ENCODE measurements at places on chromosomes 7 and 10.

DNA sequence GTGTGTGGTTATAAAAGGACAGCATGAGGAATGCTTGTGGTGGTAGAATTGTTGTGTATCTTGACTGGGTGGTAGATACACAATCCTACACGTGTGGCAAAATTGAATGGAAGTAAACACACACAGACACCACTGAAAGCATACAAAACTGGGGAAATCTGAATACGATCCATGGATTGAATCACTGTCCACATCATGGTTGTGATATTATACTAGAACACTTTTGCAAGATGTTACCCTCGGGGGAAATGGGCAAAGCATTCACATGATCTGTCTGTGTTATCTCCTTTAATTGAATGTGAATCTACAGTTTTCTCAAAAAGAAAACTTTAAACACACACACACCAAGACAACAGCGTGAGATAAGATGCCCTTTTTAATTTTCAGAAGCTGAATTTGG lies 165.2 kb upstream of the CELF2 start:
- DNase-seq = no peak

GRCh38 chr10:70381471-70382421 lies 679 bp downstream of the LRRC20 start:
- peak; percentile 21 for DNase-seq

DNA sequence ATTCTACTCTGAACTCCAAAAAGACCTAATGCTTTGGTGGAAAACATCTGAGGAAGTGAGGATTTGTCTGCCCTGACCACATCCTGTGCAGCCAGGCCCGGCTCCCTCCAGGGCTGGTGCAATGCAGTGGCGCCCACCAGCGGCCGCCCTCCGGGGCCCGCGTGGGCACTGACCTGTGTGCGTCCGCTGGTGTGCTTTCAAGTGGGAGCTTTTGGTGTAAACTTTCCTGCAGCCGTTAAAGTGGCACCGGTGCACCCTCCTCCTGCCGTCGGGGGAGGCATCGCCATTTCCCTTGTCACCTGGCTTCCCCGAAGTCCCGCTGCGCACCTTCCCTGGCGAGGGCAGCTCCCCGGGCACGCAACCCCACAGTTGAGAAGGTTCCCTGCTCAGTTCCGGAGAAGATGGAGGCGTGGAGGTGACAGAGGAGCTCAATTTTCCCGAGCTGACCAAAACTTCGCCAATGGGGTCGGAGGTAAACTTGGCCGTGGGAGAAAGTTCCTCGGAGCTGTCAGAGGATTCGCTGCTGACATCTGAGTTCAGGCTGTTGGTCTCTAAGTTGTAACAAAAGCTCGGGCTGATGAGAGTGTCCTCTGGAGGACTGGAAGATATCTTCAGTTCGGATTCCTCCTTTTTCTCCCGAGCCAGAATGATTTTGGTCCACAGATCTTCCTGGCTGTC lies 3.4 kb downstream of the KLF6 start:
- peak; percentile 55 for DNase-seq

DNA sequence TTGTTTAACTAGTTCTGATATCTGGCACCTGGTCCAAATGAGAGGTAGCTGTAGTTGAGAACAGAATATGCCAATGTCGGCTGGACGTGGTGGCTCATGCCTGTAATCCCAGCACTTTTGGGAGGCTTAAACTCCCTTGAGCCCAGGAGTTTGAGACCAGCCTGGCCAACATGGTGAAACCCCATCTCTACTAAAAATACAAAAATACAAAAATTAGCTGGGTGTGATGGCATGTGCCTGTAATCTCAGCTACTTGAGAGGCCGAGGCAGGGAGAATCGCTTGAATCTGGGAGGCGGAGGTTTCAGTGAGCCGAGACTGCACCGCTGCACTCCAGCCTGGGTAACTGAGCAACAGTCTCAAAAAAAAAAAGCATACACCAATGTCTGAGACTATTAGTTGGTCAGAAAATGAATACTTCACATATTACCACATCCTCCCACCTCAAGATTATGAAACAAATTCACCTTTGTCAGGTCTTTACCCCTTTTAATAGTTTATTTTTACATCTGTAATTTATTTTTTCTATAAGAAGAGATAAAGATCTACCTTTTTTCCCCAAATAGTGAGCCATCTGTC lies 38.8 kb downstream of the EPC1 start:
- DNase-seq = no peak

- DNase-seq = no peak
Measured at GRCh38 chr7:101171442-101171837, 6.1 kb upstream of the VGF start.

DNA sequence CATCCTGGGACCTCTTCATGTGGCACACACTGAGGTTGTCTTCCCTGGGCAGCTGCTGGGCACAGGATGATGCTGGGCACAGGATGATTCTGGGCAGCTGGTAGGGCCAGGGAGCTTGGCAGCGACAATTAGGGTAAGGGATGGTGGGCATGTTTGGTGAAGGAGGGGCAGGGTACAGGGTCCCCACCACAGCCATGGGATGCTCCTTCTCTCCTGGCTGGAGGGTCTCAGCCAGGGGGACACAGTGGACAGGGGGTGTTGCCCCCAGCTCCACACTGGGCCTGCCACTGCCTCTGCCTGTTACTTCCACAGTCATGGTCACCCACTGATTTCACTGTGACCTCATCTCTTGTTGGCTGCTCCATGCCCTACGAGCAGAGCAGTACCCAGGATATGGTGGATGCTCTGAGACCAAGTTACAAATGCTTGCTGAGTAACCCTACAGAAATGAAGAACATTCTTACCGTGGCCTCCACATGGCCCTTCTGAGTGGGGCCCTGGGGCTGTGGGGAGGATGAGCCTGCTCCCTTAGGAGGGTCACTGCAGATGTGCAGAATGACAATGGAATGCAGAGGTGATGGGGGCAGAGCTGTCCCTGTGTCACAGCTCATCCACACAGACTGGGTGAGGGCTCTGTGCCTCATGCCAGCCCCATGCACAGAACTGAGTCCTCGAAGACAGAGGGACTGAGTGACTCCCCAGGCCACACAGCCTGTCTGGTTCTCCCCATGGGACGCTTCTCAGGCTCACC lies 28.4 kb upstream of the RET start:
- DNase-seq = no peak

DNA sequence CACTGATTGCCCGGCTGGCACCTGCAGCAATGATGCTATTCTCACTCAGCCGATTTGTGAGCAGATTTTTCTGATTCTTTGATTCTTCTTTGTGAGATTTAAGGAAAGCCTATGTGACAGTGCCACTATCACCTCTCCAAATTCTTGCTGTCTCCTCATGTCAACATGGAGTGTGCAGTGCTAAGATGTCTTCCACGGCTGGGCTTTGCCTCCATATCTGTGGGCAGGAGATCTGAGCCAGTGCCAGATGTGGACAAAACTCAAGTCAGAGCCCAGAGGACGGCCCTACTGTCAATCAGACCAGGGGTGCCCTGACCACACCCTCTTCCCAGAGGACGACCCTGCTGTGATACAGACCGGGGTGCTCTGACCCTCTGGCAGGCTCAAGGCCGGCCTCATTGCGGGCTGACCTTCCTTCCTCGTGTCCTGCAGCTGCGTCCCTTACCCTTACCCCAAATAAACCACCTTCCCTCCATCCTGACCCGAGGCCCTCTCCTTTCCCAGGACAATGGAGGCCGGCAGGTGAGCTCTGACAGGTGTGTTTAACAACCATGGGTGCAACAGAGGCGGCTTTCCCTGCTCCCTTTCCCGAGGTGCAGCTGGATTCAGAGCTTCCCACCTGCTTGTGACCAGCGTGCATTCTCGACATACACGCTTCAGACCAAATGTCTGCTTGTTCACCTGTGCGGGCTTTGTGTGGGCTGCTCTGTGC lies 221.4 kb downstream of the ADARB2 start:
- no peak for DNase-seq

GRCh38 chr7:50416527-50417182 lies 33.5 kb downstream of the FIGNL1 start:
- no peak for DNase-seq

DNA sequence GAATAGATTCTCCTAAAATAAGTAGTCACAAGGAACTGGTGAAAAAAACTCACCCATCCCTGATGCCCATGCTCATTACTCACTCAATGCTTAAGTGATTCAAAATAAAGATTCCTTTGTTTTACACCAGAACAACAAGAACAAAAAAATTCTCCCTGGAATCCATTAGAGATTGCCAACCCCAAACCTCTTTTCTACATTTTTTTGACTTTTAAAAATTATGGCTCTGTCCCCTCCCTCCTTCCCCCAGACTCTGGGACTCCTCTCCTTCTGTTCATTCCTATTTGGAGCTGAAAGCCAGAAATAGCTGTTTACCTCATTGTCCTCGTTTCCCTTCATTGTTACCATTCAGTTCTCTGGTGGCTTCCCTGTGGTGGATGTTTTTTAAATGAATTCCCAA lies 63.2 kb upstream of the FHIP2A start:
- no peak for DNase-seq

DNA sequence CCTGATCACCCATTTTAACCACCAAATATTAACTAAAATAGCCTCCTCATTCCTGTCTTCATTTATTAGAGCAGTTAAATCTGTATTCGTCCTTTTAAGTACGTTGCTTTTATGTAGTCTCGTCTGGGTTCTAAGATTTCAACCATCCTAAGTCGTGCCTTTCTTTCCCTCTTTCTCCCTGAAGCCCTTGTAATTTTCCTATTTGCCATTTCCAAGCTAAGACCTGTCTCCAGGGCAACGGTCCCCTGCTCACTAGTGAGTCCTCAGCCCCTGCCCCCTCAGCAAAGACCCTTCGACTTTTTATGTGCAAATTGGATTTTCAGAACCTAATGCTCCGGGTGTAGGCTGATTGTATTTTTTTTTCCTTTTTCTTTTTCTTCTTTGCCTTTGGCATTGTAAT lies 16.1 kb upstream of the MEST start:
- DNase-seq = no peak

- DNase-seq = no peak
Measured at GRCh38 chr7:112566442-112567324, 85.9 kb downstream of the LSMEM1 start.

- no peak for DNase-seq
Measured at GRCh38 chr10:70809011-70809611, 6.6 kb upstream of the SGPL1 start.

- DNase-seq = no peak
Measured at GRCh38 chr10:125192005-125192404, 31.6 kb upstream of the CTBP2 start.

GRCh38 chr10:78171633-78172400 lies 138.2 kb downstream of the RPS24 start:
- DNase-seq = no peak

DNA sequence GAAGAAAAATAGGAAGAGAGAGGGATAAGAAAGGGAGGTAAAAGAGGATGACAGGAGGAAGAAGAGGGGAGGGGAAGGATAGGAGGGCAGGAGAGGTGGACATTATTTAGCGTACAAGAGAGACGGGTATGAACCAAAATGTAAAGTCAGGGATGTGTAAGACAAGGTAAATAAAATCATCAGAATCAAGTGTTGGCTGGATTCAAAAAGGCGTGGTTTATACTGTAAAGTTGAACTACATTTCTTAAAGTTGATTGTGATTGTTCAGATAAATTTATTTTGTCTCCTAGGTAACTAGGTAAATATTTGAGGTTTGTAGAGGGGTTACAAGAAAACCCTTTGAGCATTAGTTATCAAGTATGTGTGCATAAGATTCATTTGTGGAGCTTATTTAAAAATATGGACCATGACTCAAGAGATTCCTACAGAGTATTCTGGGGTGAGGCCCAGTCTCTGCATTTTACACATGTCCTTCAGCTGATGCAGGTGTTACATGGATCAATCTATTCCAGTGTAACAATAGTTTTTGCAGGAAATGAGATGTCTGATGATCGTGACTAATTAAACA lies 512.1 kb upstream of the MBL2 start:
- no peak for DNase-seq

DNA sequence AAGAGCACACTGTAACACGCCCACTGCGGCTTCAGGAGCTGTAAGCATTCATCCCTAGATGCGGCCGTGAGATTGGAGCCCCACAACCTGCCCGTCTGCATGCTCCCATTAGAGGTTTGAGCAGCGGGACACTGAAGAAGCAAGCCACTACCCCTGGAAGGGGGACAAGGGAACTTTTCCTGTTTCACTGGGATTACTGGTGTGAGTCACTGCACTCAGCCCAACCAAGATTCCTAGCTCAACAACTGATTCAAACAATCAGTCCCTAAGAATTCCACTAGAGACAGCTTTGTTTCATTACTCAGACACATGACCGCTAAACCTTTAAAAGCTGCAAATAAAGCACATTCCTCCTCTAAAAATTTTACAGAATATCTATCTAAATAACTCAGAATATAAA lies 69.8 kb downstream of the ORC5 start:
- DNase-seq = no peak

- DNase-seq = peak; percentile 40
Measured at GRCh38 chr7:128387216-128388144, 22.3 kb downstream of the IMPDH1 start.

DNA sequence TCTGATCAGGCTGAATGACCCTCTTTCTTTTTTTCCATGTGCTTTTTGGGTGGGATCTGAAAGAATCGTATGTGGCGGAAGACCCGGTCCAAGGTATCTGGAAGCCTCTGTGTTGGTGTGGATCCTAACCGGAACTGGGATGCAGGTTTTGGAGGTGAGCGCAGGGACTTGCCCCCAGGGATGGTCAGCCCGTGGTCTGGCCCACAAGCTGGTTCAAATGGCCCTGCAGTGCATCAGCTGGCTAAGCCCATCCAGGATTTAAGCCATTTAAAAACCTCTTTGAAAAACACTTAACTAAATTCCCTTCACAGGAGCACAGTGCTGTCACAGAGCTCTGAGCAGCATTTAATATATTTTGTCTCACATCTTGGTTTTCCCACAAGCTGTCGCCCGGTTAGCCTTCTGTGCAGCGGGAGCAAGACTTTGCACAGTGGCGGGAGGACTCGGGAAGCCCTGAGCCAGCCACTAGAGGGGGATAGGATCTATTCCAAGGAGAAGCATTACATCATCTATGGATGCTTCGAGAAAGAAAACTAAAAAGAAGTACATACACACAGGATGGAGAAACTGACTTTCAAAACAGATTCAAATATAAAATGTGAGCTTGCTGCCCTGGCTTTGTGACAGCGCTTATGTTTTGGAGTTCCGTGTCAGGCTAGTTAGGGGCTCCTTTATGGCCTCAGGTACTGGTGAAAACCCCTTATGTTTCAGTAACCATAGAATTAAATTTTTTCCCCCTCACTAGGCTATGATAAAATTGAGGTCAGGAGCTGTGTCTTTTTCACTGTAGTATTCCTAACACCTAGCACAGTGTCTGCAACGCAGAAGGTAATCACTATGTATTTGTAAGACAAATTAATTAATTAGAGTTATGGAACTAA lies 11.3 kb downstream of the CPA2 start:
- DNase-seq = peak; percentile 62

GRCh38 chr7:126222782-126223181 lies 1030.0 kb downstream of the GRM8 start:
- DNase-seq = no peak

DNA sequence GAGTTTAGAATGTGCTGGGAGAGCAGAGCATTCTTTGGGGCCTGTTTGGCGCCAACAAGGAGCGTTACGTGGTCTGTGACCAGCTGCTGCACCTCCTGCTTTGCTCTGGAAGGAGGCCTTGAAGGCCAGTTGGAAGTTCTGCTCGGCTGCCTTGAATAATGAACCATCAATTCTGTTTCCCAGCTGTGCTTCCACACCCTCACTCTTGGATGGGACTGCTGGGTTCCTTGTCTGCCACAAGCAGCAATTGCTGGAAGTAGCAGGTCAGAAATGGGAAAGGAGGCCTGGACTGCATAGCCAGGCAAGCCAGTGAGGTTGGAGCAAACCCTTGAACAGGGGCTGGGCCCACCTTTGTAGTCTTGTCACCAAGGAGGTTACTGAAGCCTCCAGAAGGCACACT lies 86.6 kb upstream of the INSYN2A start:
- DNase-seq = no peak

- DNase-seq = no peak
Measured at GRCh38 chr7:31029251-31030042, 22.7 kb upstream of the ADCYAP1R1 start.

Data from NCI-H226 (cell line).